ENCODE measurements at places on chromosomes 7 and 10.

DNA sequence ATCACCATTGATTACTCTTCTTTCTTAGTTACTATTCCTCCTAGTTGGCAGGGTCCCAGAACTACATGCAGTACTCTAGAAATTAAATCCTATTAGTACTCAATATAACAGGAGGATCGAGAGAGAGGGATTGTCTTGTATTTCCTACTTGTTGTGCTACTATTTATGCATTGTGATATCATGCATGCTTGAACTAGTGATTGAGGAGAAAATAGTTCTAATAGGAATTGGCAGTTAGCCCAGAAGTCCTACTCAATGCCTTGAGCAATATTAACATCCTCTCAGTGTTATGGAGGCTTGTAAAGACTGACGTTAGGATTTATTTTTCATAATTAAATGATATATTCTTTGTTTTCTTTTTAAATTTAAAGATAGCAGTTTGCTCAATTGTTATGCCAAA is 67.4 kb downstream of the FOXP2 start:
- peak; percentile 49 for DNase-seq

GRCh38 chr10:12631787-12632562 is 282.6 kb downstream of the CAMK1D start:
- no peak for DNase-seq

DNA sequence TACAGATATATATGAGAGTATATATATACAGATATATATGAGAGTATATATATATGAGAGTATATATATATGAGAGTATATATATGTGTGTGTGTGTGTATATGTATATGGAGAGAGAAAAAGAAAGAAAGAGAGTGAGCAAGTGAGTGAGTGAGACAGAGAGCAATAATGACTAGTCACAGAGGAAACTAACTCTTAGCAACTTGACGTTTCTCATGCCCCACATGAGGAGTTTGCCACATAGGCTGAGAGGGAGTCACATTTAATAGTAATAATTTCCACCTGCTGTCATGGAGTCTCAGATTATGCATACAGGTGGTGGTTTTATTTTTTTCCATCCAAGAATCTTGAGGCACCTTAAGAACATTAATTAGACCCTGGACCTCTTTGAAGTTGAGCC is 199.9 kb downstream of the GATA3 start:
- DNase-seq = no peak

DNA sequence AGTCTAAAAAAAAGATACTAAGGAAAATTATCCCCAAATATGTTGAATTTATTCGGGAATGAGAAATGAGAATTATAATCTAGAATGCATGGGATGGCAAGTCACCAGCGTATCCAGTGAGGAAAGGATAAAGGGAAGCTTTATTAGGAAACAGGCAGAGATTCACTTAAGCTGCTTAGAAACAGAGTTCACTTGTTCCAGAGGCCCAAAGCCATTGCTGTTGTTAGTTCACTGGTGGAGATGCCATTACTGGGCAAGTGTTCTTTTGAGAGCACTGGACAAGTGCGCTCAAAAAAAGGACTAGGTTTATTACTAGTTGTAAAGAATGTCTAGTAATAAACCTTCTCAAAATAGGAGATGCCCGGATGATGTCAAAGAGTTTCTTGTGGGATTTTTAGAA is 51.2 kb downstream of the MICU1 start:
- DNase-seq = no peak

DNA sequence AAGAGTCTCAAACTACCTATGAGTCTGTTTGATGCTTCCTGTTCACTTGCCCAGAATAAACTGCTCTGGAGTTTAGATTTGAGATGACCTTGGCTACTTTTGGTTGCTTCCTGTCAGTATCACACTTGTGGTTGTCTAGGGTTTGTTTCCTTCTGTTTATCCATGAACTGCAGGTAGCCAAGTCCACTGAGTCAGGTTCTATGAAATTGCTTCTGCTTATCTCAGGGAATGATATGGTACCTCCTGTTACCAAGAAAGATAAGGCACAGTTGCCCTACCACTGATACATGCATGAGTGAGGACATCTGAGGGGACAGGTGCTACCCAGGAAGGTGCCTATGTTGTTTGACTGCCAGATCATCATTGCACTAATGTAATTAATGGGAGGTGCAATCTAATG is 15.8 kb upstream of the EEPD1 start:
- no peak for DNase-seq

- DNase-seq = no peak
Measured at GRCh38 chr7:43612599-43613589, 30.0 kb downstream of the STK17A start.

GRCh38 chr7:133771788-133772419 is 355.2 kb upstream of the LRGUK start:
- DNase-seq = no peak

DNA sequence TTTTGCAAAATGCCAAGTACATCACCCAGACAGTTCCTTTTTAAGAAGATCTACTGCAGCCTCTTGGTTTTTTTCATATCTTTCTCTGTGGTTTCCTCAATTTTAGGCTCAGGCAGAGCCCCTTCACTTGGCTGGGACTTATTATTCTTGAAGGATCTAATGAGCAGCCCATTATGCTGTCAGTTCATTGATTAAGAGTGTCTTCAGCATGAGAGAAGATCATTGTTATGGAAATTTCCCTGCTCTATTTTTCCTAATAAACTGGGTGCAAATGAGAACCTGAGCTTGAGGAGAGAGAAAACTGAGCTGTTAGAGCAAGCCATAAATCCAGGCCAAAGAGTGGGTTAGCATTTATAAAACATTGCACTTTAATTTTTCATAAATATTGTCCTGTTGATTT is 146.5 kb downstream of the SEC23IP start:
- no peak for DNase-seq

- DNase-seq = peak; percentile 51
Measured at GRCh38 chr7:135320268-135320667, 86.6 kb downstream of the STRA8 start.

GRCh38 chr7:86295526-86295925 is 348.2 kb upstream of the GRM3 start:
- no peak for DNase-seq

GRCh38 chr7:130337410-130337971 is 7.1 kb upstream of the CPA5 start:
- DNase-seq = no peak

GRCh38 chr7:155676052-155676451 is 31.6 kb downstream of the RBM33 start:
- no peak for DNase-seq

- no peak for DNase-seq
Measured at GRCh38 chr10:87850742-87851205, 12.6 kb downstream of the KLLN start.

DNA sequence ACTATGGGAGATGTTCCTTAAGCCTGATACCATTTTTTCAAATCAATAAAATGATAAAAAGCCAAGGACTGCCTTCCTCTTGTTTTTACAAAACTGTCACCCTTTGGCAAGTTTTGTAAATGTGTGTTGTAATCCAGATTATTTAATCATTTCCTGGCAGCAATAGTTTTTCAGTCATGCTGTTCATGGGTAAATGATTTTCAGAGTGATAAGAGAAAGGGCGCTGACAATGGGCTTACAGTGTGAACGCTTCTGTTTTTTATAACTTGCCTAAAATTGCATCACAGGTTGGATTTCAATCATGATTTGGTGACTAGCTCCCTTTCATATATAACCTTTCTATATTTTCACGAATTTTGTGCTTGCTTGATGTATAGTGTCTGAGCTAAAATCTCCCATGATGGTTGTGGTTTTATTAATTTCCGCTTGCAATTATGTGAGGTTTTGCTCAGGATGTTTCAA is 19.0 kb upstream of the DMBT1 start:
- DNase-seq = no peak

GRCh38 chr7:5431560-5432015 is 8.0 kb upstream of the TNRC18 start:
- no peak for DNase-seq

DNA sequence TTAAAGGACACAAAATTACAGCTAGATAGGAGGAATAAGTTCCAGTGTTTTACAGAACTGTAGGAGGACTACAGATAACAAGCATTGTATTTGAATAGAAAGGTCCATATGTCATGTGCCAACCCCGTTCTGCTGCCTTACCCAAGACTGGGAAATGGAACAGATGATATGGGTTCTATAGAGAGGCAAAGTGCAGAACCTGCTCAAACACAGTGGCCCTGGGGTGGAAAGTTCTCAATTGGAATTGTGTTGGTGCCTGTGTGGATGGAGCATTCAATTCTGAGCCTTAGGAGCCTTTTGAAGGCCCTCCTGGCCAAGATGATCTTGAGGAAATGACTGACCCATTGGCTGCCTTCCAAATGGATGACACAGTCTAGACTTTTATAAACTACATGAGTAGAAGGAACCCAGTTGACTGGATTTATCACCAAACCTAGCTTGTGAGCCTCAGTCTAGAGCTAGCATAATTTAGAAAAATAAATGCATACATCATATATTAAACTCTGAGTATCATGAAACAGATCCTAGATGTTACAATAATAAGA is 4.1 kb upstream of the PRSS1 start:
- DNase-seq = no peak

DNA sequence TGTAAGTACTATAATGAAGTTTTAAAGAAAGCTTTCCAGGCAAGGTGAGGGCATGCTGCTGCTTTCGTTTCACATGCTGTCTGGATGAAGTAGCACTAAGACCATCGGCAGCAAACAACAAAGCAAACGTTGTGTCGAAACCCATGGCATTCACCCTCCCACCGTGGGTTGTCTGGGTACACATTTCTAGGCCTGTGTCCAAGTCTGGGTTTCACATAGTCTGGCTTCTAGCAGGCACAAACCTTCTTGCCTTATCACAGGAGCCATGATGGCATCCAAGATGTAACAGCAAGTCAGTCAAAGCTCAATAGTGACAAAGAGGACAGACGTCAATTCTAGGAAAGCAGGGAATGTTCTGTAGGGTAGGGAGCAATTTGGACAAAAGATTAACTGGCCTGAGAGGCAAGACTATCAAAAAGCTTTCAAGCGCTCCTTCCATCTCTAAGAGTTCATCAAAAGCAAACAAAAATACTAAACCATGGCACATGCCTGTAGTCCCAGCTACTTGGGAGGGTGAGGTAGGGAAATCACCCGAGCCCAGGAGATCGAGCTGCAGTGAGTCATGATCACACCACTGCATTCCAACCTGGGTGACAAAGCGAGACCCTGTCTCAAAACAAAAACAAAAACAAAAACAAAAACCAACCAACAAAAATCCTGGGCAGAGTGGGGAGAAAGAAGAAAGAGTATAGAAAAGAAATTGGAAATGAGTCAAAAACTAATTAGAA is 42.7 kb downstream of the PAXIP1 start:
- no peak for DNase-seq

DNA sequence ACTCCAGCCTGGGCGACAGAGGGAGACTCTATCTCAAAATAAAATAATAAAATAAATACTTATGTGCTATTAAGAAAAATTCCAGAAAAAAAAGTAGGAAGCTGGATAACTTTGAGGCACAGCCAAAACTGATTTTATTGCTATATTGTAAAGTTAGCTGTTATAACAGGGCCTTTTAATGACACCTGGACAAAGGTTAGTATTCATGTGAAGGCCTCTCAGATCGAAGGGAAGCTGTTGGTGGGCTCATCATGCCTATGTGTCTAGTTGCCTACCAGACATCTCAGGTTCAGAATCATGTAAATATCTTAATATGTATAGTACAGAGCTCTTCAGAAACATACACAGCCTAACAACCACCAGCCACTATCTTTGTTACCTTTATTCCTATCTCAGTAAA is 143.0 kb downstream of the LCOR start:
- no peak for DNase-seq

DNA sequence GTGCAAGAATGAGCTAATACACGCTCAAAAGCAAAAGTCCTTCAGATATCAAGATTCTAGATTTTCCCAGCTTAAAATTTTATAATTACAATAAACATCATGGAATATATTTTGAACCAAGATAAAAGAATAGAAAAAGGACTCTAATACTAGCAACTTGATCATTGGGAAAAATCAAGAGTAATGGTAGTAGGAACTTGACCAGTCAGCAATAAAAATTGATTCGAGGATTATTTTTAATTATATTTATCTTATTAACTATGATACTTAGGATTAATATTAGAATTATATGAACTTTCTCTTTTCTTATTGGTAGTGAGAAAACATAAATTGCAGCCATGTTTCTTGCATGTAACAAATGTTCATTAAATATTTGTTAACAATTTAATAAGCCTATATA is 152.0 kb downstream of the GNAI1 start:
- DNase-seq = no peak

GRCh38 chr7:126411032-126411820 is 841.5 kb downstream of the GRM8 start:
- no peak for DNase-seq

DNA sequence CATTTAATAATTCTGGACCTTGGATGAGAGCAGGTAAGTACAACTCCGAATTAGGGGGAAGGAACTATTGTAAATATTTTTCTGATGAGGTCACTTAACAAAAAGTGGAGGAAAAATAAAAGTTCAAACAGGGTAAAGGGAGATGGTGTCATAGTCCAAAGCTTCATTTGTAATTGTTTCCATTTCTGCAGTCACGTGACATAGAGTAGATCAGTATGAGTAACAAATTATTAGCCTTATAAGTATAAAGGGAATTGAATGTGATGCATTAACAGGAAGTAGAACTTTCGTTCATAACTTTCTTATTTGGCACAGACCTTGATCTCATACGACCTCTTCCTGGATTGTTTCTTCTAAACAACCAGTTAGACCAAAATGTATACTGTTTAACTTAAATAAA is 347.2 kb upstream of the TPK1 start:
- no peak for DNase-seq

DNA sequence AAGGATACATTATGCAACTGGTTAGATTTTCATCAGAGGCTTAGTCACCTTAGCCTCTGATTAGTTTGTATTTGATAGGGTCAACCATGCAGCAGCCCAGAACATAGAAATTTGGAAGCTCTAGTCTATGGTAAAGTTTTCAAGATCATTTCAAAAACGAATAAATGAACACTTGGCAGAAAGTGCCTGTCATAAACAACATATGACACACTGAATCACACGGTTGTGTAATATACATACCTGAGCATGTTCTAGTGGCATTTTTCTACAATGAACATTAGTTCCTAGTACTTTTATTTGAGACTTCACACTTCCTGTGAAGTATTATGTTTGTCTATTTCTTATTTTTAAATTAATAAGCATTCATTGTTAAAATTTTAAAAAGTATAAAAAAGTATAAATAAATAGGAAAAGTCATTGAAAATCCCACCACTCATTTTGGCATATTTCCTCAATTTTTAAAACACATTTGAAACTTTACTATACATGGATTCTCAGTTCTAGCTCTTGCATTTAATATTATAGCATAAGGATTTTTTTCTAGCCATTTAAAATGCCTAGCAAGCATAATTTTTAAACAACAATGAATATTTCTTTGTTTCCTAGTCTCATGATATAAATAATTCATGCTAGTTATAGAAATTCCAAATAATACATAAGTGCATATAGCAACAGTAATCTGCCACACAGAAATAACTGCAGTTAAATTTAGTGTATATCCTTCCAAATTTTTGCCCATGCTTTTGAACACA is 25.7 kb upstream of the PRPS1L1 start:
- DNase-seq = no peak

GRCh38 chr7:116834815-116835504 is 27.4 kb upstream of the CAPZA2 start:
- no peak for DNase-seq

Measured in NCI-H2081 treated with DMSO at 0.1 percent for 48 hours (cell line).